ENCODE measurements at places on chromosomes 3 and 15.

DNA sequence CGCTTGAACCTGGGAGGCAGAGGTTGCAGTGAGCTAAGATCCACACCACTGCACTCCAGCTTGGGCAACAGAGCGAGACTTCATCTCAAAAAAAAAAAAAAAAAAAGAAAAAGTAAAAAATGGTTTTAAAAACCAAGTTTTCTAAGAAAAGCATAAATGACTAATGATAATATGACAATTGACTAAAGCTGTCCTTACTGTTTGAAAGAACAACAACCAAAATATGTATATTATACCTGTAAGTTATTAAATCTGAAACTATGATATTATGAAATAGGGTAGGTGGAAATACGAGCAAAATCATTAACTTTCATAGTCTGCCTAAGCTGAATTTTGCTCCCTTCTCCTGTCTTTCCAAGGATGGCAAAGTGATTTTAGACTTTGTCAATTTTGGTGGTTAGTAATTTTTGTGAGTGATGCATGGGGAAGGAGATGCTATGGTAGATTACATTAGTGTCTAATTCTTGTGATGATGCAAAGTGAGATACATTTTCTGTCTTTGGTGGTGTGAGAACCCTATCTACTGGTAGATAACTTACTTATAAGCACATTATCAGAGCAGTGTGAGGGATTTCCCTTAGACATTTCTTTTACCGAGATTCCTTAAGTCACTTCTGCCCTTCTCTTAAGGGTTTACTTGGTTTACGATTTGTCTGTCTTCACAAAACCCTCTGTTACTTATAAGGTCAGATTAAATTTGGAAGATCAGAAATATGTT lies 10.6 kb upstream of the CHD2 start:
- no peak for DNase-seq

DNA sequence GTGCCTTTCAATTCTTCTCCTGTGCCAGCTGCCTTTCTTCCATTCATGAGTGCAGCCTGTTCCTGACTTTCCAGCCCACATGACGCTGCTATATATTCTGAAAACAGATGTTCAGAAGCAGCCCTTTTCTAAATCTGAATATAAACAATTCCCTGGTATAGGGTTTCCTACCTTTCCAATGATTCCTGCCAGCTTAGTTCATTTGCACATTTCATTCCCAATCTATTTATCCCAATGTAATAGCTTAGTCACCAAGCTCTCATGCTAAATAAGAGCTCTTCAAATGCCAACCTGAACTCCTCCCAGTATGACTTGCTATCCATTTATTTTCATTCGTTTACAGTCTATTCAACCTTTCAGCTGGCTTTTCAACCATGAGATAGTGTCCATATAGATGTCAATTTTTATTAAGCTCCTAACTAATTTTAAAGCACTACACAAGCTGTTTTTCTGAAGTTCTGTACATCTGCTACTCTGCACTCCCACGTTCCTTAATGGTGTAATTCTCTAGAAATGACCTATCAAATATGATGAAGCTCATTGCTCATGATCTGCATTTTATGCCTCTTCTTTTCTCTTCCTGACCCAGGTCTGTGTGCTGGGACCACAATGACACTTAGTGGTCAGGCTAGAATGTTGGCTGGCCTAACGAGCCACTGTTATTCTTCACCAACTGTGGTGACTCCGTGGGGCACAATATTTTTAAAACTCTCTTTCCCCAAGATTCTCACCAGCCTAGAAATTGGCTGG lies 605.0 kb upstream of the TBL1XR1 start:
- no peak for DNase-seq

- no peak for DNase-seq
Observed at GRCh38 chr3:9917820-9918219, 922 bp downstream of the IL17RC start.

DNA sequence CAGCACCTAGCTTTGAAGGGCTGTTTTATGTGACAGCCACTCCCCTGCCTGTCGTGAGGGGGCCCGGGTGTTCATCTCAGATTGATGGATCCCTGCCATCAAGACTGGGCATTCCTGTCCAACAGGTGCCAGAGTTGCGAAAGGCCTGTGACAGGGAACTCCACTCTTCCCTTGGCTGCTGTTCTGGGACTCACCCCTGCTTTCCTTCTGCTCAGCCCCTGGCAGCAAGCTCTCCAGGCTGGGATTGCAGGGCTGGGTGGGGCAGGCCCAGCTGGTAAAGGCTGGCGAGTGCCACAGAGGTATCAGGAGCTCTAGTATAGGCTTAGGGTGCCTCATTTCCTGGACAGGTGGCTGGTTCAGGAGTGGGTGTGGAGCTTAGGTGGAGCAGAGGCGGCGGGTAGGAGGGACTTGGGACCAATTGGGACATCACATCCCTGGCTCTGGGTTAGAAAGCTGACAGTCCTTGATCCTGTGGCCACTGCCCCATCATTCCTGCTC lies at the start of gene PLA2G4B:
Gene PLA2G4B, plus strand, starts transcription at position 448 of the 498 bp plus-strand sequence. CDS start 67 bp downstream, outside the sequence.
- no peak for DNase-seq

- DNase-seq, result no peak
Observed at GRCh38 chr15:40756938-40757337, 1.9 kb upstream of the RMDN3 start.

GRCh38 chr3:178078953-178079352 lies 457.3 kb upstream of the KCNMB2 start:
- no peak for DNase-seq

DNA sequence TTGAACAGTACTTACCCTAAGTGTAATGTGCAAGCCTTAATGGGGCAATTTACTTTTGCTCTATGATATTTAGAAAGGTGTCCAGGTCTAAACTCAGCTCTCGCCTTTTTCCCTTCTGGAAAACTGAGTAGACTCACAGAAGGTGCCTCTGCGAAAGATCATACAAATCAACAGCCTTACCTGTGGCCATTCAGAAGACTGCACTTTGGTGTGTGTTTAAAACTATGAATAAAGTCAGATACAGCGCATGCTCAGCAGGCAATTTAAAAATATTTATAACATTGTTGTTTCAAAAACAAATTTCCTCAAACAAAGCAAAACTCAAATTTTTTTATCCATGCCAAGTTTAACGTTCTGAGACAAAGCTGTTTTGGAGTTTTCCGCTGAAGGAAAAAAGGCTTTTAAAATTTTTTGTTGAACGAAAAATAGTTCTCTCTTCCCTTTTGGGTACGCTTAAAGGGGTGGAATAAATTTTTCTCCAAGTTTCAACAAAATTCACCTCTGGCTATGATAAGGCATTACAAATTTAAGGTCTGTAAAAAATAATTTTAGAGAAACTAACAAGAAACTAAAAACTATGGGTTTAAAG lies 156.3 kb downstream of the TIGIT start:
- no peak for DNase-seq

GRCh38 chr3:196186651-196187573 lies 24.3 kb downstream of the ZDHHC19 start:
- DNase-seq, result no peak

- no peak for DNase-seq
Observed at GRCh38 chr3:30073622-30074021, 532.8 kb upstream of the TGFBR2 start.

GRCh38 chr3:133330522-133330921 lies 69.3 kb upstream of the BFSP2 start:
- no peak for DNase-seq

DNA sequence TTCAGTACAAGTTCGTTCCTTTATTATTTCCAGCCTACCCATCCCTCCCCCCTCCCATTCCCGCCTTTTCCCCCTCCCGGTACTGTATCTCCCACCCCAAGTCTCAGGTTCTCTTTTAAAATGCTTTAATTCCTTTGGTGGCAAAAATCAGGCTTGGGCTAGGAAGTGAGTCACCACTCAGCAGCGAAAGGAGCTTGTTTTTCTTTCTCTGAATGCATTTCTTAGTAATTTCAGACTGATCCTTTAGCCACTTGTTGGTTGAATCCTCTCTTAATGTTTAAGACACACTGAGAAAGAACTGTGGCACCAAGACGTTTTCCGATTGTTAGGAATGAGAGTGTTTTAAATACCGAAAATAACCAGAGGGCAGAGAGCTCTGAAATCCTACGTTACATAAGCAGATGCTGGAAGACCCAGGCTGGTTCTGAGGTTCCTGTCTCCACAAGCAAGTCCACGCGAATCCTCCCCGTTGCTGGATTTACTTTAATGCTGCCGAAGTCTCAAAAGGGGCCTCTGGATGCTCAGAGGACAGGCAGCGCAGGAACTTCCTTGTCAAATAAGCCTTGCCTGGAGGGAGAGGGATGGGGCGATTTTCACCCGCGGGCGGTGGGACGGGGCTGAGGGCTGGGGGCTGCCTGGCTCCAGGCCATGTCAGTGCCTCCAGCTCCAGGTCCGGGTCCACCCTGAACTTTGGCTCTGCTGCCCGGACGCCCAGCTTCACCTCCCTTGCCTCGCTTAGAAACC lies 854 bp upstream of the COL8A1 start:
- DNase-seq, result no peak

- no peak for DNase-seq
Observed at GRCh38 chr3:14170531-14171159, 7.8 kb downstream of the XPC start.

DNA sequence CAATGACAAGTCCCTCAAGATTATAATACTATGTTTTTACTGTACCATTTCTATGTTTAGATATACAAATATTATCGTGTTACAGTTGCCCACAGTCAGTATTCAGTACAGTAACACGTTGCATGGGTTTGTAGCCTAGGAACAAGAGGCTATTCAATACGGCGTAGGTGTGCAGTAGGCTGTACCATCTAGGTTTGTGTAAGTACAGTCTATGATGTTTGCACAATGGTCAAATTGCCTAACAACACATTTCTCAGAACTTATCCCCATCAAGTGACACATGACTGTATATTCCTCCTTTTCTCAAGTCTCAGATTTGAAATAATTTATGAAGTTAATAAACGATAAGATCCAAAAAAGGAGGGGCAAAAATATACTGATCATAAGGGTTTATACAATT lies 21.7 kb downstream of the ZDHHC3 start:
- DNase-seq, result no peak

GRCh38 chr3:23485922-23486321 lies 282.8 kb downstream of the UBE2E2 start:
- no peak for DNase-seq

DNA sequence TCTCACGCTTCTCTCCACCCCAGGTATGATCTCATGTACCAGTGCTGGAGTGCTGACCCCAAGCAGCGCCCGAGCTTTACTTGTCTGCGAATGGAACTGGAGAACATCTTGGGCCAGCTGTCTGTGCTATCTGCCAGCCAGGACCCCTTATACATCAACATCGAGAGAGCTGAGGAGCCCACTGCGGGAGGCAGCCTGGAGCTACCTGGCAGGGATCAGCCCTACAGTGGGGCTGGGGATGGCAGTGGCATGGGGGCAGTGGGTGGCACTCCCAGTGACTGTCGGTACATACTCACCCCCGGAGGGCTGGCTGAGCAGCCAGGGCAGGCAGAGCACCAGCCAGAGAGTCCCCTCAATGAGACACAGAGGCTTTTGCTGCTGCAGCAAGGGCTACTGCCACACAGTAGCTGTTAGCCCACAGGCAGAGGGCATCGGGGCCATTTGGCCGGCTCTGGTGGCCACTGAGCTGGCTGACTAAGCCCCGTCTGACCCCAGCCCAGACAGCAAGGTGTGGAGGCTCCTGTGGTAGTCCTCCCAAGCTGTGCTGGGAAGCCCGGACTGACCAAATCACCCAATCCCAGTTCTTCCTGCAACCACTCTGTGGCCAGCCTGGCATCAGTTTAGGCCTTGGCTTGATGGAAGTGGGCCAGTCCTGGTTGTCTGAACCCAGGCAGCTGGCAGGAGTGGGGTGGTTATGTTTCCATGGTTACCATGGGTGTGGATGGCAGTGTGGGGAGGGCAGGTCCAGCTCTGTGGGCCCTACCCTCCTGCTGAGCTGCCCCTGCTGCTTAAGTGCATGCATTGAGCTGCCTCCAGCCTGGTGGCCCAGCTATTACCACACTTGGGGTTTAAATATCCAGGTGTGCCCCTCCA lies 19.1 kb downstream of the TYRO3 start:
- no peak for DNase-seq

- DNase-seq, result no peak
Observed at GRCh38 chr3:174132006-174132405, 727.1 kb upstream of the NAALADL2 start.

GRCh38 chr3:99842826-99843589 lies 25.3 kb downstream of the CMSS1 start:
- DNase-seq, result no peak

DNA sequence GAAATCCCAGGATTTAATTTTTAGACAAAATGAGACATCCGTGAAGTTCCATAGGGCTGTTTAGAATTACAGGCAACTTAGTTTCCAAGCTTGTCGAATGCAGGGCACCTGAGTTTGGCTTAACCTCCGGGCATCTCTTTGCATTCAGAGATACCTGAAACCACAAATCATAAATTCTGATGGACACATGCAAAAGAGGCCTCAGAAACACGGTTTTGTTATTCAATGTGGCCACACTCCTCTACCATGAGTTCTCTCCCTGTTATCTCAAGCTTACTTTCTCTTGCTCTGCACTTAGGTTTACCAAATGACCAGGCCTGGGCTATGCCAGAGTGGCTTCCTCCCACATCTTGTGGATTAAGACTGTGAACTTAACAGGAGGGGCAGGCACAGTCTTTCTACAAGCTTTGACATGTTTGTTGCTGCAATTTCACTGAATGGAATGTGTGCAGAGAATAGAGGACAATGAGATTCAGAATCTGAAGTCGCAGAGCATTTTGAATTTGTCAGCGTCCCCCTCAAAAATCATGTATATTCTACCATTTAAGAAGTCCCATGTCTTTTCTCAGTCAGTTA lies 137.7 kb downstream of the TPRG1 start:
- no peak for DNase-seq

DNA sequence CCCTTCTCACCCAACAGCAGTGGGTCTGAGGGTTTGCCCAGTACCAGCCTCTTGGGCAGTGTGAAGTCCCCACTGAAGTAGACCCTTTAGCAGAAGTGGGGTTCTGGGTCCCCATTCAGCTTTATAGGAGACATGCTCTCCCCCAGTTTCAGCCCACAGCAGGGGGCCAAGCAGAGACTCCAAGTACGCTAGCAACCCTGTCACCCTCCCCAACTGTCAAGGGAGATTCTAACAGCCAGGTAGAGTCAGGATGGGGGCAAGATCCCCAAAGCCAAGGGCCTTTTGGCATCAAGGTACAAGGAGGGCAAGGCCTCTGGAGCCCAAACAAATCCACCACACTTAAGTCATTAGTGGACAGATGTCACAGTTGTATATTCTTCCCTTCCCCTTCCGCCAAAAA lies 1.8 kb downstream of the RBPMS2 start:
- no peak for DNase-seq
